ENCODE measurements at places on chromosomes 4 and X.

GRCh38 chrX:8673201-8673600 lies 58.7 kb downstream of the ANOS1 start:
- no peak for DNase-seq

GRCh38 chr4:40421839-40422708 lies 86.9 kb downstream of the CHRNA9 start:
- DNase-seq = no peak

DNA sequence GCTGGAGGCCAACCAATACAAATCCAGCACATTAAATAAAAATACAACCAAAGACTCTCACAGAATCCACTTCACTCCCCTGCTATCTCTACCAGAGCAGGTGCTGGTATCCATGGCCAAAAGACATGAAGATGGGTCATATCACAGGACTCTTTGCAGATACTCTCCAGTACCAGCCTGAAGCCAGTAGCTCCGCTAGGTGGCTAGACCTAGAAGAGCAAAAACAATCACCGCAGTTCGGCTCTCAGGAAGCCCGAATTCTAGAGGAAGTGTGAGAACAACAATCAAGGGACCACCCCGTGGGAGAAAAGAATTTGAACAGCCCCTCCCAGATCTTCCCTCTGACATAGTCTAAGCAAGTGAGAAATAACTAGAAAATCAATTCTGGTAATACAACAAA lies 20.2 kb downstream of the CLIC2 start:
- DNase-seq = no peak

DNA sequence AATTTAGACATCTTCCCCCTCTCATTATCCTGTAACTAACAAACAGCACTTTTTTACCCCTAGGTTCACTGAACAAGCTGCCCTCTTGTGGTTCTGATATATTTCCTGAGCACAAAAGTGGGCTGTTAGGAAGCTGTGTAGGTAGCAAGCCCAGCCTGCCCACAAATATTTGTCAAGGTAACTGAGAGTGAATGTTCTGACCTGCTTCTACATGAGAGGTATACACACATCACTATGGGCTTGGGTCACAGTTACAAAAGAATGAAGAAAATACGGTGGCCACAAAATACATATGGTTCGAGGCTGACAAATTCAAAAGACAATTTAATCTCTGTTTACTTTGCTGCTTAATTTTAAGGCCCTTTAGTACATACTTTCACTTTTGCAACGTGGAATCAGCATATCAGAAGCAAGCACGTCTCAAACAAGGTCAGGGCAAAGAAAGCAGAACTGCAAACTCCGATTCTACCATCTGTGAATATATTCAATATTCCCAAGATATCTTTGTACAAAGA lies 78.7 kb downstream of the RBM47 start:
- DNase-seq = no peak

Data from stimulated activated CD8-positive, alpha-beta memory T cell treated with anti-CD3 and anti-CD28 coated beads, Interleukin-15, amount 100 ng/mL, for 4 hours (primary cell).